ENCODE measurements at places on chromosomes 6 and 20.

DNA sequence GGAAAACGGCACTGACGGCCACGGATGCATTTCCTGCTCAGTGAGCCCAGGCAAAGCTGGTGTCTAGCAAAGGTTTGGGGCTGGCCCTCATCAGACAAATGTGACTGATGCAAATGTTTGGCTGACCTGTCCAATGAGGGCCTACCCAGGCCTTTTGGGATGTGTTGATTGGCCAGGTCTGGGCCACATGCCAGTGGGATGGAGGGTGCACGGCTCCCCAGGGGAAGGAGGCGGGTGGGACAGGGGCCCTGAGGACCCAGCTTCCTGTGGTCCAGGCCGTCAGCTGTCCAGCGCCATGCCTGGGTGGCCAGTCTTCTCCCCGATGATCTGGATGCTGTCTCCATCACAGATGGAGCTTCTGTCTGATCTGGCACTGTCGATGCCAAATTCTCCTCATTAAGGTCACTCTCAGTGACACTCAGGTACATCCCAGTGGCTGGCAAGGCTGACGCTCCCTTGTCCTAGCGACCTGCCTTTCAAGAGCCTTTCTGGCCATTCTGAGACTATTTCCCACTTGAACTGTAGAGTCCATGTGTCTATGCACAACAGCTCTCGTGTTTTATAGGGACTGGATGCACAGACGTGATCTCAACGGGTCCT is 43.0 kb downstream of the NTSR1 start:
- DNase-seq: no peak

- no peak for DNase-seq
These were observed 72.6 kb downstream of the HIVEP2 start for GRCh38 chr6:142872376-142872775.

DNA sequence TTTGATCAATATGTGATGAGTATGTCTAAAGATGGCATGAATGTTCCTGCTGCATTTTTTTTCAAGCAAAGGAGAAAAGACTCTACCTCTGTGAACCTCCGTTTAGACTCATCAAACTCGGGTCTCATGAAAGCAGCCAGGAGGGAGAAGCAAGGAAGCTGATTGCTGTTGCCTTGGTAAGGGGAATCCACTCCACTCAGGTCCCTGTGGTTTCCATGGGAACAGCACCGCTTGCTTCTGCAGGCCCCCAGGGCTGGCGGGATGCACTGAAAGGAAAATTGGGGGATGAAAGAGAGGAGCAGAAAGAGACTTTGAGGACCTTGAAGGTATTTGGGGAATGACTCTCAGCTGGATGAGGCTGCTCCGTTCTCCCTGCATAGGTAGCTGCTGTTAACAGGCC is 249.6 kb upstream of the RIN2 start:
- no peak for DNase-seq

DNA sequence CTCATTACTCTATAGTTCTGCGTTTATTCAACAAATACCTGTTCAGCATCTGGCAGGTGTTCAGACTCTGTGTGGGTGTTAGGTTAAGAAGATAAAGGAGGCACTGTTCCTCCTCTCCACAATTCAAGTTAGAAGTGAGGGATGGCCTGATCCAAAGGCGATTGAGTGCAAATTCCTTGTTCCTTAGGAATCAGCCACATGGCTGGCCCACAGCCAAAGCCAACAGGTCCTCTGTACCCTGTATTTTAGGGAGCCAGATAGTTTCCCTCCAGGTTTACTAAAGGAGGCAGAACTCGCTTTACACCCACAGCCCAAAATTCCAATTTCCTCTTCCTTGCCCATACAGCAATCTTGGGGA is 5.0 kb upstream of the CD40 start:
- no peak for DNase-seq

- DNase-seq: no peak
These were observed 54.6 kb downstream of the MAN1A1 start for GRCh38 chr6:119294984-119295383.
